Brain pericyte (primary cell): ENCODE measurements at places on chromosomes 7 and 10.

DNA sequence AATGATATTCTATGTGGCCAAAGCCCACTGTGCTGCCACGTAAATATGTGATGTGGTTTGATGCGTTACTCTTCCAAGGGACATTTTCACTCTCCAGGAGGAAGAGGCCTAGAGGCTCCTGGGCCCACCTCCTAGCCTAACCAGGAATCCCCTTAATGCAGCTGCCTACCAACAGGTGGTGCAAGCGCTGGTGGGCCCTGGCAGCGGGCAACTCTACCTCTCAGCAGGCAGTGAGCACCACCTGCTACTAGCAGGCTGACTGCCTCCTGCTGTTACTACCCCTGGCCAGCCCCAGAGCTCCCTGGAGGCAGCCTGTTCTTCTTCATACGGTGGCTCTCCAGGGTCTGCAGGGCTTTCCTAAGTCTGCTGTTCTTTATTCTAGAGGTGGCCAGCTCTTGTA is 62.8 kb downstream of the CDH23 start:
- no peak for DNase-seq

DNA sequence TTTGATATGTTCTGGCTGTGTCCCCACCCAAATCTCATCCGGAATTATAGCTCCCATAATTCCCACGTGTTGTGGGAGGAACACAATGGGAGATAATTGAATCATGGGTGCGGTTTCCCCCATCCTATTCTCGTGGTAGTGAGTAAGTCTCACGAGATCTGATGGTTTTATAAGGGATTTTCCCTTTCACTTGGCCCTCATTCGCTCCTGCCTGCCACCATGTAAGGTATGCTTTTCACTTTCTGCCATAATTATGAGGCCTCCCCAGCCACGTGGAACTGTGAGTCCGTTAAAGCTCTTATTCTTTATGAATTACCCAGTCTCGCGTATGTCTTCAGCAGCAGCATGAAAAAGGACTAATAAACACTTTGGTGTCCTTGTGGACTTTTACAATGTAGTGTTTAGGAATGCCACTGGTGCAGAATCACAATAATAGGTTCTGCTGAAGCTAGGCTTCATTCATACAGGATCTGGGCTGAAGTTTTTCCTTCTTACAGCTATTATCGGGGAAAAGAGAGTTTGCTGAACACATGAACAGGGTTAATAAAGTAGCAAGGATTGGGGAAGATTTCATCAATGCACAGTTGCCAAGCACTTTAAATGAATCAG is 74.3 kb downstream of the CPED1 start:
- DNase-seq: no peak

- no peak for DNase-seq
These were observed 12.1 kb downstream of the TMEM236 start for GRCh38 chr10:17764142-17764541.

DNA sequence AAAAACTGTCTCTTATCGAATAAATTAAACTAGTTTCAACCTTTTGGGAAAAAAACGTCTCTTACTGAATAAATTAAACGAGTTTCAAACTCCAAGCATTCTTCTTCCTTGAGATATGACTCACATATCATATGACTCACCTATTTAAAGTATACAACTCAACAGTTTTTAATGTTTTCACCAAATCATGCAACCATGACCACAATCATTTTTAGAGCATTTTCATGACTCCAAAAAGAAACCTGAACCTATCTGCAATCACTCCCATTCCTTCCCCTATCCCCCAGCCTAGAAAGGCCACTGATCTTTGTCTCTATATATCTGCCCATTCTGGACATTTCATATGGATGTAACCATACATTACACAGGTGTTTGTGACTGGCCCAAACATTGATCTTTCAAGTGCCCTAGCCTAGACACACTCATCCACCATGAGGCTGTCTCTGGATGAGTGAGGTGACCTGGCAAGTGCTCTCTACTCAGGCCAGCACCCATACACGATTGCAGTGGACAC is 115.3 kb downstream of the PIP4K2A start:
- DNase-seq: no peak

DNA sequence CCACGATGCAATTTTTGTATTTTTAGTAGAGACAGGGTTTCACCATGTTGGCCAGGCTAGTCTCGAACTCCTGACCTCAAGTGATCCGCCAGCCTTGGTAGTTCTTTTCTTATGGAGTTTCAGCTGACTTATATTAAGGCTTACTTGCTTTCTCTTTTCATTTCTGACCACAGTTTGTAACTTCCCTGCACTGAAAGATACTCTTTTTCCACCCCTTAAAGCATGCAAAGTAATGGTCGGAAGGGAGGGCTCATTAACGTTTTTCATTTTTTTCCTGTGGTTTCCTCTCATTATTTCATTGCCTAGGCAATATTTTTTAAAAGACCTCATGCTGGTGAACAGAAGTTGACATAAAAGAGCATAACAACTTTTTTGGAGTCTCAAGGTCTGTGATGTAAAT is 27.0 kb downstream of the ADRB1 start:
- no peak for DNase-seq

GRCh38 chr7:139538881-139539635 is 15.6 kb downstream of the CLEC2L start:
- no peak for DNase-seq

DNA sequence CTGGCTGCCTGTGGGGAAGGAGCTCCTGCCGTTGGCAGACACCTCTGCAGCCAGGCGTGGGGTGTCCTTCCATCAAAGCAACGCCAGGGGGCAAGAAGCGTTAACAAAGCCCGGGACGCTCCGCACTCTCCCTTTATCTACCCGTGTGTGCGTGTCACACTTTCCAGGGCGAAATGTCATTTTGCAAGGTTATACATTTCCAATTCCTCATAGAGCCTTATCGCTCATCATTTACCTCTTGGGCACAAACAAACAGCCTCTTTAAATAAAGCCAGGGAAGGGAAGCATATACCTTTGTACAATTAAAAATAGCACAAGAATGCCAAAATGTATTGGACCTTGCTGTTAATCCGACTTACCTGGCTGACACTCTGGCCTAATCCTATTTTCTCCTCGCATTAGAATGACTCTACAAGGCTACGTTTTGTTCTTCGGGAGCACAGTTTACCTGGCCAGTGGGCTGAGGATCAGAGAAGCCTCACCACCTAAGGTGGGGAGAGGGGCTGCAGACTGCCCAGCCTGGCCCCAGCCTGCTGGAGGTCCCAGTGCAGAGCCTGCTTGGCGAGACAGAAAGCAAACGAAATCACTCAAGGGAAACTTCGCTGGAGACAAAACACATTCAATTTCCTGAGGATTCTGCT is 77.6 kb upstream of the EN2 start:
- DNase-seq: no peak

- no peak for DNase-seq
These were observed 78.4 kb upstream of the ADO start for GRCh38 chr10:62726142-62726541.

DNA sequence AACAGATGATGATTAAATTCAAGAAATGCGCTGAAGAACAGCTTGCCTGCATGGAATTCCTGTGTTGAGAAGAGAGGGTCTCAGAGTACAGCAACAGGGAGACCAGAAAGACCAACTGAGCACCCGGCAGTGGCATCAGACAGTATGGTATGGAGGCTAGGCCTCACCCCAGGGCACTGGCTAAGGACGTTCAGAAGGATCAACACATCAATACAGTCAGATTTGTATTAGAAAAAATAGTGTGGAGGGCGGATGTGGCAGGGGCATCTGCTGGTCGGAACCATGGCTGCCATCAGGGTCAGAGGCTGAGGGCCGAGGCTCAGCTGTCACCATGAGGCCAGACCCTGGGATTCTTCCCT is 142.1 kb downstream of the ADARB2 start:
- no peak for DNase-seq

DNA sequence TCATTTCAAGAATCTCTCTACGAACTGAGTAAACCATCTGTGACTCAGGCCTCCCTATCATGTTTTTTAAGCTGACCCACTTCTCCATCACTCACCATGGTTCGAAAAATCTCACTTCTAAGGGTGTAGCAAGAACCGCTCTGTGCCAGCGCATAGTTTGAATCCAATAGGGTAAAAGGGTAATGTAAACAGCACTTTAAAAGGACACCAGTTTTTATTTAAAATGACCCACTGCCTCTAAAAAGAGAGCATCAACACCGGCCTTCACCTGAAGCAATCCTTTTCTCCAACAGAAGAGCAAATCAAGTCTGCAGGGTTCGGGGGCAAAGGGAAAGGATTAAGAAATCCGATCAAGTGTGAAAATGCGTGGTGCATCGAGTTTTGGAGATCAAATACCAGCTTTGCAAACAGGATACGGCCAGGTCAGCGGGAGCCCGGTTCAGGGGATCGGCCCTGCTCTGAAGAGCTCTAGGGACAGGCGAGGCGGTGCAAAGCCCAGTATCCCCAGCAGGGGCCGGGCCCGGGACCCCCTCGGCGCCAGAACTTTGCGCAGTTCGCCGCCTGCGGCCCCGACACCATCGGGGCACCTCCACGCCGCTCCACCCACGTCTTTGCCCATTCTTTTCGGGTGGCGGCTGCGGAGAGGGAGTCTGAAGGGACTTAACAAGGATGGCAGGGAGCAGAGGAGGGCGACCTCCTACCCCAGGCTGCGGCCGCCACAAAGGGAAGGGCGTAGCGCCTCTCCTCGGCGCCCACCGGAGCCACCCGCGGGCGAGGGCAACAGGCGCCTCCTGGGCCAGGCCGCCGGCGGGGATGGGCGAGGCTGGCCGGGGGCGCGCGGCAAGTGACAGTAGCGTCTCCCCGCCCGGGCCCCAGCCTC is 842 bp downstream of the NMT2 start:
- DNase-seq: no peak

- DNase-seq: no peak
These were observed 5.1 kb upstream of the ELFN1 start for GRCh38 chr7:1664711-1665548.
